Tibial nerve (tissue), 4 donors: ENCODE measurements at places on chromosomes 6 and 20.

GRCh38 chr6:158452191-158452590 lies 107.7 kb upstream of the TMEM181 start:
- no peak for DNase-seq

- DNase-seq = no peak
Measured at GRCh38 chr20:43946659-43947315, 32.1 kb downstream of the TOX2 start.

- DNase-seq = no peak
Measured at GRCh38 chr6:33426590-33427511, 7.0 kb downstream of the SYNGAP1 start.

GRCh38 chr20:32440069-32440757 lies 82.1 kb downstream of the ASXL1 start:
- DNase-seq = no peak

- no peak for DNase-seq
Measured at GRCh38 chr6:11033825-11034224, 10.3 kb downstream of the ELOVL2 start.

- DNase-seq = no peak
Measured at GRCh38 chr6:150069706-150070105, 785 bp upstream of the ULBP3 start.

- no peak for DNase-seq
Measured at GRCh38 chr6:38503960-38504682, 135.6 kb downstream of the BTBD9 start.

DNA sequence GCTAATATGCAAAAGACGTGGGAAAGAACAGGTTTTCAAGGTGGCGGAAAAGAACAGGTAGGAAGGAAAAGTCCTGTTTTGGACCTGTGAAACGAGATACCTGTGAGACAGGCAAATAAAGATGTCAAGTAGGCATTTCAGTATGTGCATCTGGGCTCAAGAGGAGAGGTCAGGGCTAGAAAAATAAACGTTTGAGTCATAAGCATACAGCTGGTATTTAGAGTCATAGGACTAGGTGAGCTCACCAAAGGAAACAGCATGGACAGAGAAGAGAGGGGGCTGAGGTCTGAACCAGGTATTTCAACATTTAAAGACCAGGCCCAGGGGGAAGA lies 14.9 kb downstream of the MTFR2 start:
- DNase-seq = no peak

DNA sequence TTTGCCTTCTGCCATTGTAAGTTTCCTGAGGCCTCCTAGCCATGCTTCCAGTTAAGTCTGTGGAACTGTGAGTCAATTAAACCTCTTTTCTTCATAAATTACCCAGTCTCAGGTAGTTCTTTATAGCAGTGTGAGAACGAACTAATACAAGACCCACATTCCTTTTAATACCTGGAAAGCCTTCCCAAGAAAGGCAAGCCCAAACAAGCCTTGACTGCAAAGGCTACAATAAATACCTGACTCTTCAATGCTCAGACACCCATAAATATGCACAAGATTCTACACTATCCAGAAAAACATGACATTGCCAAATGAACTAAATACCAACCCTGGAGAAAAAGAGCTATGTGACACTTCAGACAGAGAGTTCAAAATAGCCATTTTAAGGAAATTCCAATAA lies 338.8 kb downstream of the HAO1 start:
- DNase-seq = no peak

DNA sequence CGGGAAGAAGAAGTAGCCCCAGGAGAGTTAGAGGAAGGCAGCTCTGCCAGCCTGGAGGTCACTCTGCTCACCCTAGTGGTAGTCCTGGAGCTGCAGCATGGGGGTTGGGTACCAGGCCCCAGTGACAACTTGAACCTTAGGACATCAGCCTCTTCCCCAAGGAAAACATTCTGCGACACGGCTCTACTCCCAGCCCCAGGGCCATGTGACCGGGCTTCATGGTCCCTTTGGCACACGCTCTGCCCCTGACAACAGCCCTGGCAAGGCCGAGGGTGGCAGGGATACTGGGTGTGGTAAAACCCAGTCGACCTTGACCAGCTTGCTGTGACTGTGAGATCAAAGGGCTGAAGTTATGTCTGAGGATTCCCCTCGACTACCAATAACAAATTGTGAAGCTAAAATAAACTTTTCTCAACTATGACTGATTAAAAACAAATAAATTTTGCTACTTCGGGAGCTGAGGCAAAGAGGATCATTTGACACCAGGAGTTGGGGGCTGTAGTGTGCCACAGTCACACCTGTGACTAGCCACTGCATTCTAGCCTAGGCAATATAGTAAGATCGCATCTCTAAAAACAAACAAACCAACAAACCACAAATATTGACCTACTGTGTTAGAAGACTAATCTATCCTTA lies 24.4 kb upstream of the ARID1B start:
- no peak for DNase-seq

DNA sequence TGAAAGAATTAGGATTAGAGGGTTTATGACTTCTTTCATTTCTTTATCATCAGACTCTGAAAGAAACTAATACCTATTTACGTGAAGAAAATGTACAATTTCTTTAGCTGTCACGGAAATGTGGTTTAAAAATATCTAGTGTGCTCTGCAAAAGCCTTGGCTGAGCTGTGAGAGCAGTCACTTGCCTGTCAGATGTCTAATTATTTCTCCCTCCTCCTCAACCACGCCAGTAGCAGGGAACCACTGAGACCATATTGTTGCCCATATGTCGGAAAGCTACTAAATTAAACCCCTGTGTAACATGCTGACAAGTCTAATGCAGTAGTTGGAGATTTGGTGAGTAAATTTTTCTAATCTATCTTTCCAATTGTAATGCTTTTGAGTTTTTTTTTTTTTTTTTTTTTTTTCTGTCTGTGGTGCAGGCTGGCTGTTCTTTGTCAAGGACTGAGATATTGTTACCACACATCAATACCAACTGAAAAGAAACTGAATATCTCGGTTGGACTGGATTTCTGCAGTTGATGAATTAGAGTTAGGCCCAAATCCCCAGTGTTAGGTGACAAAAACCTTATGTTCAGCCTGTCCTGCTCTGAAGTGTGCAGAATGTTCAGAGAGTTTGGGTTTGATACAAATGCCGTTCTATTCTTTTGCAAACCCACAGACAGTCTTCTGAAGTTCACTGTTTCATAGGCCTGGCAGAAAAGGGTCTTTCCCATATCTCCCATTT lies 302.9 kb upstream of the SYNCRIP start:
- no peak for DNase-seq

DNA sequence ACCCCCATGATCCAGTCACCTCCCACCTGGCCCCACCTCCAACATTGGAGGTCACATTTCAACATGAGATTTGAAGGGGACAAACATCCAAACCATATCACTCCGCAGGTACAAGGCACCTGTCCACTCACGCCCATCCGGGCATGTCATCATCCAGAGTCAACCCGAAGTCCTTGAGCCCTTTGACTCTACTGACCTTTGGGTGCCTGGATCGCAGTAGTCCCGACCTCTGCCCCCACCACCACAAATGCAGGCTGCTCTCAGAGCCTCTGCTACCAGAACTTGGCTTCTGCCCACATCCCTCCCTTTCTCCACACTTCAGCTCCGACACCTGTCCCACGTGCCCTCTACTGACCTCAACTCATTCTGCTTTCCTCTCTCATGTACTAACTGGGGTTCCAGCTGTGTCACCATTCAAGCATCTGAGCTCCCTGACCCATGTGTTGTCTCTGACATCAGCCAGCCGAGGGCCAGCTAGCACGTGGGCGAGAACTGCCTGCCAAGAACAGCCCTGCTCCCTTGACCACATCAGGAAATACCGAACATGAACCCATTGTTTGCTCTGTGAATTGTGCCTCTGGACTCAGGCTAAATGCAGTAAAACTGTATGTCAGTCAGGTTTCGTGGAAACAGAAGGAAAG lies 498.3 kb upstream of the SULF2 start:
- DNase-seq = peak; percentile 33

DNA sequence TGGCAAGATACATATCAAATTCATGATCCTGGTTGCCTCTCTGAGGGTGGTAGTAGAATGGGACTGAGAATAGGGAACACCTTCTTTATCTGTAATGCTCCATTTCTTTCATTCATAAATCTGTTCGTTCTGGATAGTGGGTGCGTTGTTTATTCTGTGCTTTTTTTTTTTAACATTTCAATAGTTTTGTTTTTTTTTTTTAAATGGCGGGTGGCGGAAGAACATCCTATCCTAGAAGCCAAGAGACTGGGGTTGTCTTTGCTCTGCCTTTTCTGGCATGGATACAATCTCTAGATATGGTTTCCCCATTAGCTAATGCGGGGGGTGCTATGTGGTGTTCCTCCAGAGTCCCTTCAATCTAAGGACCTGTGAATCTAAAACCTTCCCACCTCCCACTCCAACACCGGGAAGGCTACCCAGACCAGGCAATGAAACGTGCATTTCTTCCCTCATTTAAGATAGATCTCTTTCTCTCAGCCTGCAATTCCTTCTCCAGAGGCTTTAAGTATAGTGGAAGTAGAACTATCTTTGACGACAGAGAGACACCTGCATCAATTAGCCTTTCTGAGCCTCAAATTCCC lies 883 bp upstream of the CCDC28A start:
- DNase-seq = no peak

- DNase-seq = peak; percentile 63
Measured at GRCh38 chr6:43170417-43170930, 595 bp upstream of the SRF start.

- no peak for DNase-seq
Measured at GRCh38 chr20:10040070-10040975, 5.5 kb downstream of the ANKEF1 start.

- DNase-seq = no peak
Measured at GRCh38 chr6:89360415-89360999, 8.0 kb upstream of the UBE2J1 start.

GRCh38 chr6:43278524-43279078 lies 19.5 kb upstream of the SLC22A7 start:
- no peak for DNase-seq

- DNase-seq = no peak
Measured at GRCh38 chr6:88573561-88573960, 389.9 kb downstream of the RNGTT start.
